Stimulated activated CD8-positive, alpha-beta memory T cell treated with anti-CD3 and anti-CD28 coated beads, Interleukin-12 subunit alpha, Interleukin-12 subunit beta, amount 100 ng/mL, for 1 hour (primary cell): ENCODE measurements at places on chromosomes 13 and 19.

DNA sequence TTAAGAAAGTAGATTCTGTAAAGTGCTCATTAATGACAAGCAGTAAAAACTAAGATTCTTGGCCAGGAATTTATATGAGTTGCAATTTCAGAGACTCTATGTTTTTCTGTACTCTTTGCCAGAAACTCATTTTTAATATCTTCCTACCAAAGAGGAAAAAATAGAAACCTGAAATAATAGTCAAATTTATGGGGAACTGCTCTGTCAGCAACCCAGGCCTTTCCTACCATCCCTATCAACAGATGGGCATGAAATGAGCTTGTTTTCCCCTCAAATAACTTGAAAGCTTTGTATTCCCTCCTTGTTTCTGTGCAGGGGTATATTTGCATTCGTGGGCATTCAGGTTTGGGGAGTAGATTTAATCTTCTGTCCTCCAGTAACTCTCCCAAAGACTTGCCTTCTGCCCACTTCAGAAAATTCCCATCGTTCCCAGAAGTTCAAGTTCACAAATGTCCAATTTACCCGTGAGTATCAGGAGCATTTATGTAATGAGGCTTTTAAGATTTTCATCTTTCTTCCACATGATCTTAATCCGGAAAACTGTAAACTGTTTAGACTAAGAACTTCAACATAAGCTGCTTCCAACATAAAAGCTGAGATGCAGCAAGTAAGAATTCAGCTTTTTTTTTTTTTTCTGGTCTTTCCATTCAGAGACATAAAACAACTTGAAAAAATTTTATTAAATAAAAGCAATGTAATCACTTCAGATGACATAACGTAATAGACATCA is 363.1 kb downstream of the EFNB2 start:
- DNase-seq = no peak

DNA sequence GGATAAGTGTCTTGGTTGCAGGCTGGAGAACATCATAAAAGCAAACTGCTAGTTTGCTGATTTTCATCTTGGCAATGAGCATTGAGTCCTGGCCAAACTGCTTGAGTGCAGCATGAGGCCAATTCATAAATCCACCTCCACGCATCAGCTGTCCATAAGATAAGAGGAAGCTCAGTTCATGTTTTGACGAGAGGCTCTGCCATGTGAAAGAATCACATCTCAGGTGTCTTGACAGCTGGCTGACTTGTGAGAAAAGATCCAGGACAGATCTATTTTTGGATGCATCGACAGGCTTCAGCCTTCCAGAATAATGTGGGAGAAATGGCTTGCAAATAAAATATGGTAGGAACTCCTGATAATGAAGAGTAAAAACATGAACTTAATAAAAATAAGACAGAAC is 5.4 kb upstream of the ZNF682 start:
- DNase-seq = no peak

- DNase-seq = no peak
These were observed 10.3 kb downstream of the HSH2D start for GRCh38 chr19:16153582-16154336.

DNA sequence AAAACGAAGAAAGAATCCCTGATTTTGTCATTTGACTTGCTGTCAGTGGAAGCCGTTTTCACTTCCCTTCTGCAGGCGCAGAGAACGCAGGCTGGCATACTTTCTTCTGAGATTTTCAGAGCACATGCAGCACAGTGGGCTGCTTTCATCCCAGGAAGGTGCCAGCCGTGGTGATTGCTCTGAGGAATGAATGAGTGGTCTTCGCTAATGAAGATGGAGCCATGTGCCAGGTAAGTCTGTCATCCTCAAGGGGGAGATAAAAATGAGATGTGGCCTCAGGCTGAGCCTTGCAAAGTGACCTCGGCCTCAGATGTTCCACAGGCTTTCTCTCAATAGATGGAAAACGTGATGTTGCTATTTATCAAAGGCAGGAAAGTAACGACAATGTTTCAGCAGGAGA is 94.6 kb upstream of the FARP1 start:
- no peak for DNase-seq

DNA sequence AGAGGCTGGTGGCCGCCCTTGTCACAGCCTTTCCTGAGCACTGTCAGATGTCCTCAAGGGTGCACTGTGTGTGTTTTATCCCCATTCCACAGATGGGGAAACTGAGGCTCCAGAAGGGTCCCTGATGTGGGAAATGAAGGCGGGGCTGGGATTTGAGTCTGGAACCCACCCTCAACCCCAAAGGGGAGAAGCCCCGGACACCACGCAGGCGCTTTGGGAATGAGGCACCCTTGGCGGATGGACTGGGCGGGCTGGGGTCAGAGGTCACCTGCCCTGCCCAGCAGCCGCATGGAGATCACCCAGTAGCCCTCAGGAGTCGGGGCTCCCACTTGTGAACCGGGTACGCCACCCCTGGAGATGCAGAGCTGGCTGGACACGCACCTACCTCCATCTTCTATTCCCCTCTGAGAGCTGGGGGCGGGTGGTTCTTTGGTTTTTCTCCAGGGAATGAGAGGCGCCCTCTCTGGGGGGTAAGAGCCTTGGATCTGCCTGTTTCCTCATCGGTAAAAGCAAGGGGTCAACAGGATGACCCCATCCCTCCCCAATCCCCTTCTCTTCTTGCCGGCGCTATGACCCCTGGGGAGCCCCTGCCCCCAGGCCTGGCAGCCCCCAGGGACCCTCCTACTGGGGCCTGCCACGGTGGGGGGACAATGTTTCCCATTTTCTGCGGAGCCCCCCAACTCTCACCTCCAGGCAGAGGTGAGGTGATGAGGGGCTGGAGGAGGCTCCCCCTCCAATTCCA is 8.3 kb upstream of the ONECUT3 start:
- no peak for DNase-seq

DNA sequence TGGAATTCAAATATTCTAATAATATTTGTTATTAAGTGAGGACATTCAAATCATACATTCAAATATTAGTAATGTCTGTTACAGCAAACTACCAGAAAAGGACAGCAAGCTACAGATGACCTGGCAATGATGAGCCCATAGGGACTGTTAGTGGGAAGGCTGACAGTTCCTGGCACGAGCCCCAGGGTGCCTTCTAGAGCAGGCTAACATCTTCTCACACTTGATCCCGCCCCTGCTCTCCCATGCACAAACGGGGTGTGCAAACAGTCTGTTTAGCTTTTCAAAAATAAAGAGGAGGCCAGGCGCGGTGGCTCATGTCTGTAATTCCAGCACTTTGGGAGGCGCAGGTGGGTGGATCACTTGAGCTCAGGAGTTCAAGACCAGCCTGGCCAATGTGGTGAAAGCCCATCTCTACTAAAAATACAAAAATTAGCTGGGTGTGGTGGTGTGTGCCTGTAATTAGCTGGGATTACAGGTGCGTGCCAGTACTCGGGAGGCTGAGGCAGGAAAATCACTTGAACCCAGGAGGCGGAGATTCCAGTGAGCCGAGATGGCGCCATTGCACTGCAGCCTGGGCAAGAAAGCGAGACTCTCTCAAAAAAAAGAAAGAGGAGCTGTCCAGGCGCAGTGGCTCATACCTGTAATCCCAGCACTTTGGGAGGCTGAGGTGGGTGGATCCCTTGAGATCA is 9.6 kb upstream of the GARRE1 start:
- DNase-seq = no peak

DNA sequence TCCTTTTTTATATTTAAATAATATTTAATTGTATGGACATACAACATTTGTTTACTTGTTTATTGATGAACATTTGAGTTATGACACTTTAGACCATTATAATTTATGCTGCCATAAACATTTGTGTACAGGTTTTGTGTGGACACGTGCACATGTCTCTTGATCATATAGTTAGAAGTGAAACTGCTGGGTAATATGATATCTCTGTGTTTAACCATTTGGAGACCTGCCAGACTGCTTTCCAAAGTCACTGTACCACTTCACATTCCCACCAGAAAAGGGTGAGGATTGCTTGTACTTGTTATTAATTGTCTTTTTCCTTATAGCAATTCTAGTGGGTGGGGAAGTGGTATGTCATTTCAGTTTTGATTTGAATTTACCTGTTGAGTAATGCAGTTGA is 145.6 kb upstream of the KLHL1 start:
- DNase-seq = no peak

DNA sequence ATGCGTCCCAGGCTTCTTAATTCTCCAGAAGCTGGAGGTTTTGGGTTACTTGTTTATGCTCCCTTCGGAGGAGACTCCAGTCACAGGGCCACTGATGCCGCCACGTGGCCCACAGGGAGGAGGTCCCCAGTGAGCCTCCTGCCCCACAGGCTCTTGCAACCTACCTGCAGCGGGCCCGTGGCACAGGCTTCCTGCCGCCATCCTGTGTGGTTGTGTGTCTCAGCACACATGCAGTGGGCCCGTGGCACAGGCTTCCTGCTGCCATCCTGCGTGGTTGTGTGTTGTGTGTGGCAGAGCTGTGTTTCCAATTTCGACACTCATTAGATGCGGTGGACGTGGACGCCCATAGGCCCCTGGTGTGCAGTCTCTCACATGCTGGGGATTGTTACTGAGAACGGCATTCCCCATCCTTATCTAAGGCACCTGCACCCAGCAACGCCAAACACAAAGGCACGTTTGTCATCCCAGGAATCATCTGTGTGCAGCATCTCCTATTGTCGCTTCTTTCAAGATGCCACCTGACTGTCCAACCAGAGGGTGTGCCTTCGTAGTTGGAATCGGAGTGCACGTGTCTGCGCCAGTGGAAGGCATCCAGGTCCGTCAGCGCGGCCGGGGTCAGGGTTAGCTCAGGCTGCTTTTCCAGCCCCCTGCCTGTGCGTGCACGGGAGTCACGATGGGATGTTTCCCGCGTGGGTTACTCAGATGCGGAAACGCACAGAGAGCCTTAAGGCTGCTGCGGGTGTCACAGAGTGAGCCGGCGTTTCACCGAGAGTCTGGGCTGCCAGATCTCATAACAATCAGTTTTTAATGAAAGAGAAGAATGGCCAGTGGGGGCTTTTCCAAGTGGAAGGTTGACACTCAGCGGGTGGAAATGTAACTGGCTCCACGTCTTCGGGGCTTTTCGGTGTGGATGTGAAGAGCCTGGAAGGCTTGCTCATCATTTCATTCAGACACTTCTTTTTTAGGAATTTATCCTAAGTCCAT is 119.8 kb downstream of the ATP11A start:
- DNase-seq = no peak

DNA sequence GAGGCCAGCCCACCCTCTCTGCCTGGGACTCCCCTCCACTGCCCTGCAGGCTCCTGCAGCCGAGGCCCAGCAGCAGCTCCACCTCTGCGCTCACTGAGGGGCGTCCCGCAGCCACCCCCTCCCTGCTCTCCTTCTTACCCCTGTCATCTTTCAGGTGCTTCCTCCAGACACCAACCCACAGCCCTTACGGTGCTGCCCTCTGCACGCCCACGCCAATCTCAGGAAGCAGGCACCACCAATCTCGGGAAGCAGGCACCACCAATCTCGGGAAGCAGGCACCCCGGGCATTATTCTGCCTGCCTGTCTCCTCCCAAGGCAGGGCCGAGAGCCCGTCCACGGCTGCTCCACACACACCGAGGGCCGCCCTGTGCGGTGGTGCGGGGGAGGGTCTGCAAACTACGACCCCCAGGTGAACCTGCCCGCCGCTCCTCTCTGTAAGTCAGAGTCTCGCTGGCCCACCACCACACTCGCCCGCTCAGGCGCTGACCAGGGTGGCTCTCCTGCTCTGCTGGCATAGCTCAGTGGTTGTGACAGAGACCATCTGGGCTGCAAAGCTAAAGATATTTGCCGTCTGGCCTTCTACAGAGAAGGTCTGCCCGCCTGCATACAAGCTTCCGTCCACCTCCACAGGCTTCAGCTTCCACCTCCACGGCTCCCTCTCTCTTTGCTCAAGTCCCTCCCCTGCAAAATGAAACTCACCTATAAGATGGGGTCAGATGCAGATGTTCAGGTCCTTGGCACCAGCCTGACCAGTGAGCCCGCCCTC is 2.9 kb downstream of the LSM7 start:
- DNase-seq = no peak

GRCh38 chr19:37893845-37894575 is 12.4 kb downstream of the WDR87 start:
- no peak for DNase-seq

- DNase-seq = no peak
These were observed 5.3 kb upstream of the KPTN start for GRCh38 chr19:47489072-47489914.

GRCh38 chr19:41929536-41930071 is 1.4 kb upstream of the ERFL start:
- no peak for DNase-seq

- DNase-seq = no peak
These were observed 876 bp downstream of the SACS start for GRCh38 chr13:23432626-23433025.

- DNase-seq = peak; percentile 68
These were observed at the start of gene ZBTB7A for GRCh38 chr19:4066682-4067395. Gene ZBTB7A (minus strand): TSS chr19:4066899. CDS start chr19:4055232, 11,667 bp downstream.

GRCh38 chr13:97108530-97108900 is 113.6 kb upstream of the MBNL2 start:
- DNase-seq = no peak

DNA sequence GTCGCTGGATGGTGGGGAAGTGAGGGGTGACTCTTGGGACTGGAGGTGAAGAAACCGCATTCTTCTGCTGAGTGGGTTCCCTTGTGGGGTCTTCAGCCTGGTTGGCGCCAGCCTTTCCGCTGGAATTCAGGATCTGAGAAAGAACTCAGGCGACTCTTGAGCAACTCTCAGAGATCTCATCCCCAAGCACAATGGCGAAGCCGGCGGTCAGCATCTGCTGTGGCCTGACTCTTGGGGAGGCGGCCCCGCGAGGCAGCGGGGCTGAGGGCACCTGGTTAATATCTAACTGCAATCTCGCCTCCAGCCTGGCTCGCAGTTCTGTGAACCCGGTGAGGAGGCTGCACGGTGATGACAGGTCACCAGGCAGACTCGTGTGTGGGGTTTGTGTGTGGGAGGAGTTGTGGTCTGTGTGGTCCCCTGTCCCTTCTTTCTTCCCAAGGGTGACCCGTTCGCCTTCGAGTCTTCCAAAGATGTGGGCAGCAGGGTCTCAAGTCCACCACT is 883 bp downstream of the ZNF441 start:
- DNase-seq = no peak

- no peak for DNase-seq
These were observed 88.4 kb upstream of the SOX1 start for GRCh38 chr13:111978546-111978945.

DNA sequence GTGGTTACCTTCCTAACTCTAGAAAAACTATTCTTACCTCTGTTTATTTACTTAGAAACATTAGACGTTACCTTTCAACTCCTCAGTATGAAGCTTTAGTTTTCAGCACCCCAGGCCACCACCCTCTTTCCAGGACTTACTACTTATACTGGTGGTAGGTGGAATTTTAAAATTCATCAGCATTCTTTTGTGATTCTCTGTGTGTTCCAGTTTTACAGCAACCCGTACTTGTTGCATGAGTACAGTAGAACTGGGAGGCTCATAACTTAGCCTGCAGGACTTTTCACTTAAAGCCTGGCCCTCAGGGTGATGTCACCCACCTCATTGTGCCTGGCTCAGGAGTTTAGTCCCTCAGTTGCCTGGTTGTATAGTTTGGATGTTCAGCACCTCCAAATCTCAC is 49.4 kb upstream of the ALOX5AP start:
- no peak for DNase-seq

GRCh38 chr19:56108447-56109195 is 12.5 kb downstream of the ZNF787 start:
- no peak for DNase-seq

GRCh38 chr13:25352230-25352629 is 19.5 kb upstream of the ATP8A2 start:
- DNase-seq = no peak
